ENCODE measurements at places on chromosomes 1 and 21.

GRCh38 chr1:185646202-185646683 is 87.9 kb upstream of the HMCN1 start:
- DNase-seq = no peak

DNA sequence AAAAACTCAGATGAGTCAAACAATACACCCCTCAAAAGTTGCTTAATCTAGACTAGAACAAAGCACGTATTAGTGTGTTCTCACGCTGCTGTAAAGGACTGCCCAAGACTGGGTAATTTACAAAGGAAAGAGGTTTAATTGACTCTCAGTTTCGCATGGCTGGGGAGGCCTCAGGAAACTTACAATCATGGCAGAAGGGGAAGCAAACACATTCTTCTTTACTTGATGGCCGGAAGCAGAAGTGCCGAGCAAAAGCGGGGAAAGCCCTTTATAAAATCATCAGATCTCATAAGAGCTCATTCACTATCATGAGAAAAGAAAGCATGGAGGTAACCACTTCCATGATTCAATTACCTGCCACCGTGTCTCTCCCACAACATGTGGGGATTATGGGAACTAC is 10.1 kb downstream of the JAM2 start:
- DNase-seq = no peak

DNA sequence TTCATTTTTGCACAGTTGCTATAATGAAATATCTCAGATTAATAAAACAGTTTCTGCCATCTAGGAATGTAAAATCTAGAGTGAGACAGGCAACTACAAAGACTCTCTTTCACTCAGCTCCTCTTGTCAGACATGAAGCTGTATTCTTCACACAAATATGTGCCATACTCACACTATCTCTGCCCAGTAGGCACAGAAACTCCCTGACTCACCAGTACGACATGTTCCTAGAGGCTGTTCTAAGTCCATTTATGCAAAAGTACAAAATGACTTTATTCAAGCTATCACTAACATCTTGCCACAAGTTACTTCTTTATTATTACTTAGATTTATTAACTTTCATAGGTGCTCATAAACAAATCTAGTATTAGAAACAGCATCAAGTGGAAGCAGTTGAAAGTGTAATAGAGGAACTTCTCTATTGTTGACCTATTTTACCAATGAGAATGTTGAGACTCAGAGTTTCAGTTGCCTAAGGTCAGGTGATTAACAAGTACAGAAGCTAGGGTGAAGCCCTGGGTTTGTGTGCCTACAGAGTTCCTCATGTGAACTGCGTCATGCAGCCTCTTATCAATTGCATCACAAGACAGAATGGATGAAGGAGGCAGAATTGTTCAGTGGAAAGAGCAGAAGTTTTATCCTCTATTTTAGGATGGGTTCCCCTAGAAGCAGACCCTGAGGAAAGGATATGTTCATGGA is 98.9 kb downstream of the RGS2 start:
- DNase-seq = no peak

DNA sequence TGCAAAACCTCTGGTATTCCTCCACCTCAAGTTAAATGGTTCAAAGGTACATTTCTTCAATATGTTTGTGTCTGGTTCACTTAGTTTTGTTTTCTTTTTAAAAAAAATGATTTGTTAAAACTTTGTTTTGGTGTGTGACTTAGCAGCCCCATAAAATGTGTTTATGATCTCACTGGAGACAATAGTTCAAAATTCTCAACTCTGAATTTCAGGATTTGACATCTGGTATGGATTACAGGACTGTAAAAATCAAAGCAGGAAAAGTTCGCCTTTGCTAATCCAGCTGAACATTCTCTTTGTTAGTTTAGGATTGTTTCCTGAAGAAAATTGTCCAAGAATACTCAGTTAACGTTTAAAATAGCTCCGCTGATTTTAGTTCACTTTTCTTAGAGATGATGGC is 231.7 kb downstream of the HMCN1 start:
- no peak for DNase-seq

GRCh38 chr1:55045430-55045829 is 6.1 kb downstream of the PCSK9 start:
- no peak for DNase-seq

GRCh38 chr1:178541379-178541778 is 28.5 kb downstream of the TEX35 start:
- DNase-seq = no peak

DNA sequence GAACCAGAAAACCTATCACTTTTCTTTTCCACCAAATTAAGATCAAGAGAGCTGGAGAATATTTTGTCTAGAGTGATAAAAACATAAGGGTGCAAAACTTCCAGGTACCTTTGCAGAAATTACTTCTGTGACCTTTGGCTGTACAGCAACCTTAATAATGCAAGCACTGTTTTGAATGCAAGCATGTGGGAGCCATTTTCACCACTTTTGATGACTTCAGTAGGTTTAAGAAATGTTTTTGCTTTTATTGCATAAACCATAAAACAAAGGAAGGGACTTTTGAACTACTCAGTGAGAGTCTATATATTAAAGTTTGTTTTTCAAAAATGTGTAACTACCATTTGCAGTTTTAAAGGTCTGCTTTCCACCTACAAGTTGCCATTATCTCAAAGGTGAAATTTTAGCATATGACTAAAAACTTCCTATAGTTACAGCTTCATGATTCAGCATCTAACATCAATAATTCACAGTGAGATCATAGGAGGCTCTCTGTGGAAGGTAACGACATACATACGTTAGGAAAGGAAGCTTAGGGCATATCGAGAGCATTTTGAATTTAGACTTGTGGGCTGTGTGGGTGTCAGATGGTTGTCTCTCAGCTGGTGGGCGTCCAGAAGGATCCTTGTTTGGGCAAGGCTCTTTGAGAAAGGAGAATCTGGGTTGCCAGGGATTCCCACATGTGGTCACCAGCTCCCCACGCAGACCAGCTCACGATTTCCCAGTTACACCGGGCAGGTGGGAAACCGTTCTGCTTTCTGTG is 1.1 kb upstream of the GADD45A start:
- DNase-seq = peak; percentile 67

GRCh38 chr21:22791986-22792560 is 1793.9 kb downstream of the NCAM2 start:
- peak; percentile 6 for DNase-seq

DNA sequence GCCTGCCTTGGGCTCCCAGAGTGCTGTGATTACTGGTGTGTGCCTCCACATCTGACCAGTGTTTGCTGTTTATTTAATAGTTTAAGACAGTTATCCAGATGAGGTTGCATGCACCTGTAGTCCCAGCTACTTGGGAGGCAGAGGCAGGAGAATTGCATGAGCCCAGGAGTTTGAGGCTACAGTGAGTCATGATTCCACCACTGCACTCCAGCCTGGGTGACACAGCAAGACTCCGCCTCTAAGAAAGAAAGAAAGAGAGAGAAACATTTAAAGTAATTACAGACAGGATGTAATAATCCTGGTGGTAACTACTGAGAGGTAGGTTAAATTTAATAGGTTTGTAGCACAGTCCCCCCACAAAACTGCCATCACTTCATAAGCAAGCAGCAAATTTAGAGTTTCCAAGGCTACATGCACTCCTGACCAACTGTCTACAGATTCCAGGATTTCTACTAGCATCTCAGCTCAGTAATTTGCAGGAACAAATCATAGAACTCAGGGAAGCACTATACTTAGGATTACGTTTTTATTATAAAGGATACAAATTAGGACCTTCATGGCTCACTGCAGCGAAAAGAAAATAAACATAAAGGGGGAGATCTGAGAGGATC is 89.6 kb downstream of the PKN2 start:
- no peak for DNase-seq

DNA sequence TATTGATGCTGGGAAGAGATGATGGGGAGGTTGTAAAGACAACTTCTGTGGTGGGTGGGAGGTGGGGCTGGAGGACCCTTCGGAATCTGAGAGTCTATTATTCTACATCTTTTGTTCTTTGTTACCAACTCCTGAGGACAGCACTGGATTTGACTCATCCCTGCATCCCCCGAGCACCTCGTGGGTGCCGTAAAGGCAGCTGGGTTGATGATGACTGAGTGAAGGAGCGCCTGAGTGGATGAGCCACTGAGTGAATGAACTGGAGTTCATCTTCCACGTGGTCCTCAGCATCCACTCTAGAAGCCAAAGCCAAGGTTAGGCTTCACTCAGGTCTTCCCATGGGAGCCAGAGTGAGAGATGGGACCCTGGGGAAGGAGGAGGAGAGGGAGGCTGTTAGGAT is 77.6 kb downstream of the LRRN2 start:
- no peak for DNase-seq

DNA sequence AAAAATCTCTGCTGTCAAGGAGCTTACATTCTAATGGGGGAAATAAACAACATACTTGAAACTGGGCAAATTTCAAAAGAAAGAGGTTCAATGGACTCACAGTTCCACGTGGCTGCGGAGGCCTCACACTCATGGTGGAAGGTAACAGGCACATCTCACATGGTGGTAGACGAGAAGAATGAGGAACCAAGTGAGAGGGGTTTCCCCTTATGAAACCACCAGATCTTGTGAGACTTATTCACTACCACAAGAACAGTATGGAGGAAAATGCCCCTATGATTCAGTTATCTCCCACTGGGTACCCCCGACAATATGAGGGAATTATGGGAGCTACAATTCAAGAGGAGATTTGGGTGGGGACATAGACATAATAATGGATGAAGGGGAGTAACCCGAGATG is 226.4 kb downstream of the ZP4 start:
- no peak for DNase-seq

DNA sequence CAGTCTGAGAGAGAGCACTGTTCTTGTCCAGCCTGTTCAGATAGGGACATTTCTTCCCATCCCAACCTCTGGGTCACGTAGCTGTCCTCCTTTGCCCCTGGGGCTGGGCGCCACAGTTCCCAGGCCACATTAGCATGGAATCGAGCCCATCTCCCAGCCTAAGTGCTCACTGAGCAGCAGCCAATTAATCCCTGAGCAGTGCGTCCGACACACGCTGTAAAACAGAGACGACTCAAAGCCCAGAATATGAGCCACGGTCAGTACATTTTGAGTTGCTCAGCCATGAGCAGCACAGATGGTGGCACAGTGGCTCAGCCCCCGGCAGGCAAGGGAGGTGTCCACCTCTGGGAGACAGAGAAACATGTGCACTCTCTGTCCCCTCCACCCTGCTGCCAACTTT is 267.4 kb downstream of the NPHP4 start:
- no peak for DNase-seq

GRCh38 chr1:24551960-24552571 is 3.8 kb upstream of the NCMAP start:
- no peak for DNase-seq

DNA sequence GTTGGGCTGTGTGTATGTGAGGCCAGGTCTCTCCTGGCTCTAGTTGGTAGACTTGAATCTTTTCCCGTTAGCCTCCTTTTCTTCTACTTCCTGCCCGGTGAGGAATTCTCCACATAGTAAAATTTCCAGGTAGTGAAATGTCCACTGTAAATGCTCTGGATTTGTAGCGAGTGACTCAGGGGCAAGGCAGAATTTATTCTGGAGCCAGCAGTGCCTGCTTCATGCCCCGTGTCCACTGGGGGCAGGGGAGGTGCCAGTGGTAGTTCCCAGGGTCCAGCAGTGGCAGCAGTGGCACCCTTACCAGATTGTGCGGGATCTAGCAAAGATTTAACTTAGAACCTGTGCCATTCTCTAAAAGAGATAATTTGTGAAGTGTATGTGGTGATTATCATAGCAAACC is 74.5 kb upstream of the USP24 start:
- no peak for DNase-seq

DNA sequence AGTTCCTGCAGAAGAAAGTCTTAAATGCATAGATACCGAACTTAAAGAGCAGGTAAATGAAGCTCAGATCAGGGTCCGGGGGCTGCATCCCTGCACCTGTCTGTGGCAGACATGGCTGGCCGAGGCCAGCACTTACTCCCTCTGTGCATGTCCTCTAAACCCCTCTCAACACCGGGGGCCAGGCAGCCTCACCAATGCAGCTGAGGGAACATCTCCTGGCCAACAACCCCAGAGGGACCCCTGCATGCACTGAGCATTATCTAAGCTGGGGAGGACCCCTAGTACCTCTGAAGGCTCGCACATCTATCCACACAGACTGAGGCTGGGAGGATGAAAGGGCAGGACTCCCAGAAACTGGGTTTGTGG is 18.4 kb downstream of the TTC34 start:
- DNase-seq = no peak

DNA sequence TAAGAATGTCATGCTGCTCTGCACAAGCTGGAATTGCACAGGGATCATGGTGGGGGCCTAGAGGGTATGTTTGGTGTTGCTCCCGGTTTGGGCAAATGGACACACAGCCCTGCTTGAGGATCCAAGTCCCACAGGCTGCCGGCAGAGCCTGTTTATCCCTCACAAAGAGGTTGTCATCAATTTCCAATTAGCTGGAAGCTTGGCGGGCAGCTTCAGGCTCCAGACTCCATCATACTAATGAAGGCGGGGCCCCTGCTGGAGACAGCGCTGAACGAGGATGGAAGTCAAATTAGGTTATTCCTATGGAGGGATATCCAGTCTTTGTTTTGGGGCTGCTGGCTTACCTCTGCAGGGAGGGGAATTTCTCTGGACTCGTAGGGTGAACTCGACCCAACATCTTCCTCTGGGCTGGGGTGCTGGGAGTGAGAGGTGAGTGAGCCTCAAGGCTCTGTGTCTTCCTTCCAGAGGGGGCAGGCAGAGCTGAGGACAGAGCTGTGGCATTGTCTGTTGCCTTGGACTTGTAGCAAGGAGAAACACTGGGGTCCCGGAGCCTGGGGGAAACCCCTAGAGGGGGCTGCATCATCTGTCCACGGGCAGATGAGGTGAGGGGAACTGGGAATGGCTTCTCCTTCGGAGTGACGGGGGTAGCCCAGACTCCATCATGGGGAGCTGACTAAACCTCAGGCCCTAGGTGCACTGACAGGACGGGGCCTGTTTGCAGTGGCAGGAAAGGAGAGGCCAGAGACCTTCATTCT is 24.9 kb upstream of the PARP1 start:
- no peak for DNase-seq

DNA sequence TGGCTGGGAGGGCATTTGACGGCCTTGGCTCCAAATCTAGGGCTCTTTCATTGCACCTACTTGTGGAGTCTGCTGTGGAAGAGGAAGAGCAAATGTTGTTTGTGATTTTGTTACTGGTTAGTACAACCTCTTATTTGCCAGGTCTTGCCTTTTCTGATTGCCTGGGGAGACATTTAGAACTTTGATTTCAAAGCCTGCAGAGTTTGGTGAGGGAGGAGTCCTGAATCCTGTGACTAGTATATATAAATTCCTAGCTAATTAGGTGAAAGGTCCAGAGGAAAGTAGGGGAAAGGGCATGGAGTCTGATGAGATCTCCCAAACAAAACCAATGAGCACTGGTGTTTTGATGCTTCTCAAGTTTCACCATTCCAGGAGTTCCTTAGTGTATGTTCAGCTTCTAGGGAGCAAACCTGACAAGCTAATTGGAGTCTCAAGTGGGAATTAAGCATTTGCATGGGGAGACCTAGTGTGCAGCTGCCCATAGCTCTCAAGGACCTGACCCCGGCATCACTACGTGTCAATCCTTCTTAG is 5.1 kb upstream of the HMGCS2 start:
- no peak for DNase-seq

DNA sequence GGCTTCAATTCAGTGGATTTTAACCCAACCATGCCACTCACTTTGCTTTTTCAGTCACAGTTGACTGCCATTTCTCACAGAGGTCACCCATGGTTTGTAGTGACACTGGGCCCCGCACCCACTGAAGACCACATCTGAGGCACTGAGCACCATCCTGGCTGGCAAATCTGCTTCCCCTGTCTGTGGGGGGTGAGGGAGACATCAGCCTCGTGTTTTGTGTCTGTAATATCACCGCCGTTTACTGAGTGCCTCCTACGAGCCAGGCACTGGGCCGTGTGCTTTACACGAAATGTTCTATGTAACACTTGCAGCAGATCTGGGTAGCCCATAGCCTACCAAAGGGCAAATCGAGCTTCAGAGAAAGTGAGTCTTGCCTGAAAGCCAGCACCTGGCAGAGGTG is 161.8 kb downstream of the PGBD5 start:
- no peak for DNase-seq

All from activated CD4-positive, alpha-beta T cell treated with anti-CD3 and anti-CD28 coated beads for 4 hours (primary cell).